Stimulated activated CD8-positive, alpha-beta memory T cell treated with anti-CD3 and anti-CD28 coated beads, Interleukin-4, amount 100 ng/mL, for 48 hours (primary cell): ENCODE measurements at places on chromosomes 6 and 20.

DNA sequence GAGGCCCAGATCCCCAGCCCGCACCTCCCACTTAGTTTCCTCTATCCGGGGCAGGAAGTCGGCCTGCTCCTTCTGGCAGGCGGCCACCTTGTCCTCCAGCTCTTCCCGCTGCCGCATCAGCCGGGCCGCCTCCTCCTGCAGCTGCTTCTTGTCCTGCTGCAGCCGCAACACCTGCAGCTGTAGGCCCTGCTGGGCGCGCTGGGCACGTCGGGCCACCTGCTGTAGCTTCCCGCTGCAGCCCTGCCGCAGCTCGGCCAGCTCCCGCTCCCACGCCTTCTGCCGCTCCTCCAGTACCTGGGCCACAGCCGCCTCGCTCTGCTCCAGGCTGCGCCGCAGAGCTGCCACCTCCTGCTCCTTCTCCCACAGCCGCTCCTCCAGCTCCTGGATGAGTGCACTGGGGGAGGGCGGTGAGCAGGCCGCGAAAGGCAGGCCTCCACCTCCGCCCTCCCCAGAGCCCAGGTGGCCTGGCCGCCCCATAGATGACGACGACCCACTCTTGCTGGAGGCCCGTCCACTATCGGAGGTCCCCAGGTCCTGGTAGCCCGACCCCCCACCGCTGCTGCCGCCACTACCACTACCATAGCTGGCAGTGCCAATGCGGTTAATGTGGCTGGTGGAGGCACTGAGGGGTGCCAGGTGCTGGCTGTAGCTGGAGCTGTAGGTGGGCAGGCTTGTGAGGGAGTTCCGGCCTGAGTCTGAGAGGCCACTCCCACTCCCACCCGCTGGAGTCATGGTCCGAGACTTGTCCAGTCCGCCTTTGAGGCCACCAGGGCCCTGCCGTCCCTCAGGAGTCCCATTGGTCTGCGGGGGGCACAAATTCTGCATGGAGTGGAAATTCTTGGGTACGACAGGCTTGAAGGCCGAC, 6.0 kb upstream of the FASTKD5 start:
- no peak for DNase-seq

DNA sequence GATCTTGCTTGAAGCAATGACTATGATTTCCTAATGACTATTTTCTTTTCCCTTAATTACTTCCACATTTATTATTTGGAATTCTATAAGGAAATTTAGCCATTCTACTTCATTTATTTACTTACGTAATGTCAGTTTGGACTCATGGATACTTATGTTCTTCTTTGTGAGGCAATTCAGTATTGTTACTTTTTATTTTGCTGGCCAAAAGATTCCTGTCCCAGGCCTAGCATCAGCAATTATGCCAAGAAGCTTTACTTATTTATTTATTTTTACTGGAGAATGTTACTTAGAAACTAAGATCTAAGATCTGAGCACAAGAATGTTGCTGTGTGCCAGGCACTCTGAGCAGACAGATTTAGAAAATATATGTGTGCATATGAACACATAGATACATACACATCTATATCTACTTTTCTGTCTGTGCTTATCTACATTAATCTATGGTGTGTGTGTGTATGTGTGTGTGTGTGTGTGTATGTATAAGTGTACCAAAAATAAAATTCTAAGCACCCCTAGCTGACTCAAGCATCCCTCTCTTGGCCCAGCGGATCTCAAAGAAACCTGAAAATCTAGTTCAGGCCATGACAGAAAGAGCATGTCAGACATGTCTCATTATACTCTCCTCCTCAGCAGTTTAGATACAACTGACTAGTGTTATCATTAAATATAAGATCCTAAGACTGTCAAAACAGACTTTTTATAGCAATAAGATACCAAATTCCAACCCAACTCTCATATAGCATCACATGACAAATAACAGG, 640.0 kb upstream of the GJE1 start:
- no peak for DNase-seq

- no peak for DNase-seq
These were observed 38.0 kb downstream of the PKHD1 start for GRCh38 chr6:52049252-52050050.

- no peak for DNase-seq
These were observed 250.4 kb downstream of the NKAIN2 start for GRCh38 chr6:124054034-124054433.

- DNase-seq: no peak
These were observed 172.8 kb downstream of the FRK start for GRCh38 chr6:115887891-115888290.

DNA sequence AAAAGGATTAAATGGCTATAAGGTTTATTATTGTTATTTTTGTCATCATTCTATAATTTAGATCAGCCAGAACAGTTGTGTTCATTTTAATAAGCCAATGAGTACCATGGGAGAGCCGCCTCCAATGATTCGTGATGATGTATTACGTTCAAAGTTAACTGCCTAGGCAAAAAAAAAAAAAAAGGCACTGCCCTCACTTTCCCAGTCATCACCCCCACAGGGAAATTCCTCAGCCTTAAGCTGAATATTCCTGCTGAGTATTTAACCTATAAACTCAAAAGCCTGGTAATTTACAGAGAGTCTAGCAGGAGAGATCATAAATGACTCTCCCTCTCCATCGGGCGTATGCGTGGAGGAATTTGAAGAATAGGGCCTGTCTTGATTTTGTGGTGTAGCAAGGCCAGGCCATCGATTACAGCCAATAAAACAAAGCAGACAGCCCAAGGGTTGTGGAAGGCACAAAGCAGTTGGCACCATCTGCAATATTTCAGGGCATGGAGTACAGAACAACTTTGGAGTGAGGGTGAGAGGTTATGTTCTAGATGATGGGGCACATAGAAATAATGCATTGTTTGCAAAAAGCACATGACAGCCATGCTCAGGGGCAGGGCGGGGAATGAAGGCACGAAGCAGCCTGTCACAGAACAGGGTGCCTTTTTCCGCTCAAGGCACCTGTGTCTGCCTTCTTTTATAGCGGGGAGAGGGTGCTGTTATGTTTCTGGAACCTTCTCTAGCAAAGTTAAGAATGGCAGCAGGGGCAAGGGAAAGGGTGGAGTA, 138.2 kb upstream of the DTNBP1 start:
- DNase-seq: no peak

DNA sequence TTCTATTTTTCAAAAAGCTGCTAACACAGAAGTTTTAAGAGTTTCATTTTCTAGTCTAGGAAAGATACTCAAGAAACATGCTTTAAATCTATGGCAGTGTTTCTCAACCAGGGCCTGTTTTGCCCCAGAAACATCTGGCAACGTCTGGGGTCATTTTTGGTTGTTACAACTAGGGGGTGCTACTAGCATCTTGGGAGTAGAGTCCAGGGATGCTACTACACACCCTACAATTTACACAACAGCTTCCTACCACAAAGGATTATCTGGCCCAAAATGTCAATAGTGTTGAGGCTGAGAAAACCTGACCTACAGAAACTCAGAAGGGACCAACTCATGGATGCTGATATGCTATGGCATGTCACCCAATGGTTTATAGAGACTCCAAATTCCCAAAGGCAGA, 24.4 kb downstream of the SERAC1 start:
- DNase-seq: no peak

- no peak for DNase-seq
These were observed 6.5 kb downstream of the FKBP1A start for GRCh38 chr20:1386323-1386722.

- DNase-seq: no peak
These were observed 148.3 kb upstream of the AFDN start for GRCh38 chr6:167678102-167679101.

DNA sequence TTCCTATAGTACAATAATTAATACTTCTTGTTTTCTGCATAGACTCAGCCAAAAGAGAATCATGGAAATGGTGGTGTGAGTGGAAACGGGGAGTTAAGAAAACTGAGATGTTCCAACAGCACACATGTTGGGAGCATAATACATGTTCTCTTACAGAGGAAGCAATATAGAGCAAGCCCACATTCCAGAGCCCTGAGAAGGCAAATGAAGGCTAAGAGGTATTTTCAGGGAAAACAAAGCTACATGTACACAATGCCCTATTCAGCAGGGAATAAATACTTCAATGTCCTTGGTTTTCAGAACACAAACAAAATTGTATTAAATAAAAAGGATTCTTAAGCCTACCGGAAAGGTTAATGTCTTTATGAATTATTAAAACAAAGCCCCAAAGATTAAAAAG, 35.1 kb upstream of the SMIM8 start:
- no peak for DNase-seq

GRCh38 chr20:52054123-52054522, 137.5 kb downstream of the ZFP64 start:
- no peak for DNase-seq

GRCh38 chr20:24139846-24140245, 151.3 kb upstream of the GGTLC1 start:
- DNase-seq: no peak

GRCh38 chr6:68069921-68070710, 565.0 kb upstream of the ADGRB3 start:
- DNase-seq: no peak
